Ascending aorta (tissue), 2 donors: ENCODE measurements at places on chromosomes 3 and 15.
A peak's percentile ranks its signal among the peaks of the same experiment; 100 is the strongest.

- no peaks in the 10 kb centered on the region for H3K4me1 ChIP-seq
- peak overlapping the region; percentile 33 for H3K27ac ChIP-seq
- no peaks in the 10 kb centered on the region for H3K27me3 ChIP-seq
- no peaks in the 10 kb centered on the region for H3K36me3 ChIP-seq
These were observed 14.6 kb upstream of the NRROS start for GRCh38 chr3:196624907-196625306.

- no peak for DNase-seq
- no peak overlapping the region for H3K27ac ChIP-seq
- no peak overlapping the region for H3K4me3 ChIP-seq
- H3K27me3 ChIP-seq = no peaks in the 10 kb centered on the region
These were observed 81.2 kb upstream of the PLXND1 start for GRCh38 chr3:129687586-129688125.

DNA sequence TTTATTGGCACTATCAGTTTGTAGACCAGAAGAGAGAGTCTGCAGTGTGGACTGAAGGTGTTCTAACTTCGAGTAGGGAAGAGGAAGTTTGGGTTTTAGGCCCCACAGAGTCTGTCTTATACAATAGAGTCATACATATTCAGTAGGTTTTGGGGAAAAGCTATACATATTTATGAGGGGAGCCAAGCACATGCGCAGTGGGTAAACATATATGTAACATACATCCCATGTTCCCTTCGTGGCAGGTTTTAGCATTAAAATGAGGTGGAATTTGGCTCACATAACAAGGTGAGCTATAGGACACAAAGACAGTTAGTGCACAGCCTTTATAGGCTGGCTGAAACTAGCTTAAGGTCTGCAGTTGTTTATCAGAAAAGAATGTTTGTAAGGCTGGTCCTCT is 4.9 kb downstream of the GALK2 start:
- H3K4me3 ChIP-seq = no peak overlapping the region
- no peaks in the 10 kb centered on the region for H3K4me1 ChIP-seq
- H3K27me3 ChIP-seq = no peaks in the 10 kb centered on the region
- H3K27ac ChIP-seq = no peak overlapping the region
- H3K36me3 ChIP-seq = no peaks in the 10 kb centered on the region
- no peak for DNase-seq

- no peak overlapping the region for H3K27ac ChIP-seq
- H3K4me3 ChIP-seq = no peak overlapping the region
- H3K4me1 ChIP-seq = no peaks in the 10 kb centered on the region
- H3K27me3 ChIP-seq = no peaks in the 10 kb centered on the region
- H3K36me3 ChIP-seq = no peaks in the 10 kb centered on the region
These were observed 18.7 kb downstream of the DNASE1L3 start for GRCh38 chr3:58192069-58192468.

DNA sequence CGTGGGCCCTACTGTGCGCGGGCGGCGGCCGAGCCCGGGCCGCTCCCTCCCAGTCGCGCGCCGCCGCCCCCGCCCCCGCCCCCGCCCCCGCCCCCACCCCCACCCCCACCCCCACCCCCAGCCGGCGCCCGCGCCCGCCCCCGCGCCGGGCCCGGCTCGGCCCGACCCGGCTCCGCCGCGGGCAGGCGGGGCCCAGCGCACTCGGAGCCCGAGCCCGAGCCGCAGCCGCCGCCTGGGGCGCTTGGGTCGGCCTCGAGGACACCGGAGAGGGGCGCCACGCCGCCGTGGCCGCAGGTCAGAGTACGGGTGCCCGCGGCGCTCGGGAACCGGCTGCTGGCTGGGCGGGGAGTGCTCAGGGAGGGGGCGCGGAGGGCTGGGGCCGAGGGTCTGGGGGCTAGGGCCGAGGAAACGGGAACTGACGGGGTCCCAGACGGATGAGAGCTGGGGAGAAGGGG is 1.1 kb upstream of the PPARG start:
- H3K4me1 ChIP-seq = no peaks in the 10 kb centered on the region
- peak overlapping the region; percentile 15 for H3K27ac ChIP-seq
- H3K36me3 ChIP-seq = no peaks in the 10 kb centered on the region

GRCh38 chr15:32029862-32030781 is at the start of gene CHRNA7:
CHRNA7 (plus strand) TSS chr15:32030515; CDS start chr15:32030595, 80 bp downstream.
- DNase-seq = peak; percentile 72
- no peak within 1 kb of the TSS for H3K27ac ChIP-seq
- no peaks in the 10 kb centered on the region for H3K36me3 ChIP-seq
- H3K27me3 ChIP-seq = no peaks in the 10 kb centered on the region
- peaks cover 7% of the 10 kb centered on the region for H3K4me1 ChIP-seq
- H3K4me3 ChIP-seq = peak within 1 kb of the TSS; percentile 56

DNA sequence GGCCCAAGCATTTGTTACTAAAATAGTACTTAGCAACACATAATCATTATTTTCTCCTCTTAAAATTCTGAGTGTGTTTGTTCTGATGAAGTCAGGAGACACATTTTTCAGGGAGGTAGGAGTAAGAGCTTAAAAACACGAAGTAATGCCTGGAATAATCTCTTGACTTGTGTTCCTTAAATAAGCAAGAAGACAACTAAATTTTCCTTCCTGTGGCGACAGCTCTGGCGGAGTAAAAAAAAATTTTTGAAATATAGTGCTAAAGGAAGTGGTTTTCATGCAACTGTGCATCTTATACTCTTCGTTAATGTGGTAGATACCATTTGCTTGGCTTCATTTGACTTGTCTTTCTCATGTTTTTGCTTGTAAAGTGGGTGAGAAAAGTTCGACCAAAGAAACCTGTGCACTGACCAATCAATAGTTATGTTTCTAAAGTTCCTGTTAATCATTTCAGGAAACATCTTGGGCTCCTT is 11.1 kb upstream of the MBNL1 start:
- DNase-seq = no peak
- no peak overlapping the region for H3K4me3 ChIP-seq
- H3K27ac ChIP-seq = peak overlapping the region; percentile 66
- no peaks in the 10 kb centered on the region for H3K36me3 ChIP-seq

DNA sequence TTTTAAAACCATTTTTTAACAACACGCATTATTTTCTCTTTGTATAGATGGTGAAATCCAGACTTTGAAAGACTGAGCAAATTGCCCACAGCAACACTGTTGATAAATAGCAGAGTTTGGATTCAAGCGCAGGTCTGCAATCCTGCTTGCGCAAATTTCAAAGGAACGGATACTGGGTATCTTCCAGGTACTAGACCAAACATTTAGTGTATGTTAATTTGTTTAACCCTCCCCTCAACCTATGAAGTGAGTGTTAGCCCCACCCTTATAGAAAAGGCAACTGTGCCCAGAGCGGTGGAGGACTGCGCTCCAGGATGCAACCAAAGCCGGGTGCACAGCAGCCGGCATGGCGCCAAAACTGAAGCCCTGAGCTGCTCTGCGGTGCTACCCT is 103.8 kb downstream of the CPN2 start:
- no peaks in the 10 kb centered on the region for H3K36me3 ChIP-seq
- no peak for DNase-seq
- no peaks in the 10 kb centered on the region for H3K4me1 ChIP-seq
- no peaks in the 10 kb centered on the region for H3K27me3 ChIP-seq
- H3K27ac ChIP-seq = no peak overlapping the region
